ENCODE measurements at places on chromosomes 6 and 20.

- no peak for DNase-seq
Measured at GRCh38 chr20:63636752-63637628, 10.1 kb upstream of the GMEB2 start.

- DNase-seq: peak; percentile 34
Measured at GRCh38 chr6:48744948-48745347, 634.0 kb upstream of the PTCHD4 start.

DNA sequence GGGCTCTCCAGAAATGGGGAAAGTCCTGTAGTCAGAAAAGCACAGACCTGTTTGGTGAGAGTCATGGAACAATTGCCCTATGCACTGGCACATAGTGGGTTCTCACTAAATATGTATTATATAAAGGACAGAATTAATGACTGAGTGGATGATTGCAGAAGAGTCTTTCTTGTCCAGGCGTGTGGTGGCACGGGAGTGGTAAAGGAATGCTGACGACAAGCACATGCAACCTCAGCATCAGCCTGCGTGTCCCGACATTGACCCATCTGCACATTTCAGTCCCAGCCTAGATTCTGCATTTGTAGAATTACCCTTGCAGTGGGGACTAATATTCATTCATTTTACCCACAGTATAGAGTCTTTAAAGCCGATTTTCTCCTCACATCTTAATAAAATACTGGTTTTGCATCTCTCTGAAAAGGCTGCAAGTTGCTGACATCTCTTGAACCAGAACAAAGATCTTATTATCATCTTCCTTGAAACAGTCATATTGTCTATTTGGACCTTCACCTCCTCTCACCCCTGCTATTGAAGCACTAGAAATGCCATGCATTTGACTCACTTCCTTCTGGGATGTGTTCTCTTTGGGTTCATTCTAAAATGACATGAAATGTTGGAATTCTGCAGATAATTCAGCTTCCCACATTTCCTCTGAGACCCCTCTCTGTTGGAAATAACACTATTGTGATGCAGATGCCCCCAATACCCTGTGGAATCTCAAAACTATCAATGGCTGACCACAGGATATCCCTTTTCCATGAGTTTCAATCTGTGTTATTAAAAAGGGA is 883.6 kb upstream of the FLRT3 start:
- no peak for DNase-seq

DNA sequence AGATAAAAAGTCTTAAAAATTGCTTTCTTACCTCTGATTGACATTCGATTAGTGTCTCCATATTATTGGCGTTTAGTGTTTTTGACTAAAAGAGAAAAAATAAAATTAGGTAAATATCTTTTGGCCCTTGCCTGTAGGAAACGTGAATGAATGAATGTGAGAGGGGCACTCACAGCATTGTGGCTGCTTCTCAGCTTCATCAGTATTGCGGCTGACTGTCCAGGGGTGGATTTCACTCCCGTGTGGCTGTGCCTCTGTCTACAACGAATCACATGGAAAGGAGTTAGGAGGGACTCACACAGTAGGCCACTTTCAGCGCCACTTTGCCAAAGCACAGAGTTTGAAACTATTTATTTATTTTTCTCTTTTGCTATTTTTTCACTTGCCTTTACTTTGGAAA is 844 bp downstream of the TAGAP start:
- no peak for DNase-seq

- DNase-seq: no peak
Measured at GRCh38 chr6:5059036-5059896, 25.9 kb upstream of the PPP1R3G start.

GRCh38 chr6:71103641-71104040 is 146.8 kb upstream of the B3GAT2 start:
- no peak for DNase-seq

DNA sequence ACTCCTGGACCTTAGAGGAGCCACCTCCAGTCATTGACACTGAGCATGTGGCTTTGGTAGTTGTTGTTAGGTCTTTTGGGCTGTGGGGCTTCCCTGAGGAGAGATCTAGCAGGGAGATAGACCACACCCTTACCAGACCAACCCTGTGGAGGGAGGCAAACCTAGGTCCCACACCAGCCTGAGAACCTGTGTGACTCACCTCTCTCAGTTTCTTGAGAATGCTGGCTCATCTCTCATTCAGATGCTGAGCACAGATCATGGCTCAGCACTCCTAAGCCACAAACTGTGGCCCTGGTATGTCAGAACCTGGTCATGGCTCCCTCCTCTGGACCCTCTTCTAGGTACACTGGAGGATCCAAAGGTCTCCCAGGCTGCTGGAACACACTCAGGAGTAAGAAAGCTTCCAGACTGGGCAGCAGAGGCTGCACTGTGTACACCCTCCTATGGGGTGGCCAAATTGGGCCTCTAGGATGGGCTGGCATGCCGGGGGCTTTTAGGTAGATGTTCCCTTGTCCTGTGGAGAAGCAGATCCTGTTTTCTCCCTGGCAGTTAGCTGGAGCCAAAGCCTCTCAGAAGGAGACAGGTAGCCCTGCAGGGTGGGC is 1294.5 kb downstream of the KHDRBS2 start:
- DNase-seq: no peak

DNA sequence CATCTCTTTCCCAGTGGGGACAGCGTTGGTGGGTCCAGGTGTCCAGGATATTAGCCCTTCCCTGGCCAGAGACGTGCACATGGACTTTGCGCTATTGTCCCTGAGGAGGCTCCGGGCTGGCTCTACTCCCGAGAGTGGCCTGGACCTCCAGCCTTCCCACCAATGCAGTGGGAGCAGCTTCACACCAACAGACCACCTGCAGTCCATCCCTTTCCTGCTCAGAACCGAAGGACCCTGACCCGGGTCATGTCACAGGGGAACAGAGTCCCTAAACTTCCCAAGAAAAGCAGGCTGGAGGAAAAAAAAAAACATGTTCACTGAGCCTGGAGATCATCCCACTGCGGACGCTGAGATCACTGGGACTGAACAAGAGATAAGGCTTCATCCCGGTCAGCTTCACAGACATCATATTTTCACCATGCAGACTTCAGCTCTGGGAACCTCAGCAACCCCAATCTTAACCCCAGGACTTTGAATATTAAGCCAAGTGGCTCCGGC is 18.3 kb downstream of the ZMYND8 start:
- DNase-seq: peak; percentile 72
